Activated T-helper 1 cell treated with Interleukin-2 at 50 U/mL for 16 hours (primary cell): ENCODE measurements at places on chromosomes 3 and 15.

- no peak for DNase-seq
These were observed 187.1 kb upstream of the LPP start for GRCh38 chr3:187966636-187967406.

DNA sequence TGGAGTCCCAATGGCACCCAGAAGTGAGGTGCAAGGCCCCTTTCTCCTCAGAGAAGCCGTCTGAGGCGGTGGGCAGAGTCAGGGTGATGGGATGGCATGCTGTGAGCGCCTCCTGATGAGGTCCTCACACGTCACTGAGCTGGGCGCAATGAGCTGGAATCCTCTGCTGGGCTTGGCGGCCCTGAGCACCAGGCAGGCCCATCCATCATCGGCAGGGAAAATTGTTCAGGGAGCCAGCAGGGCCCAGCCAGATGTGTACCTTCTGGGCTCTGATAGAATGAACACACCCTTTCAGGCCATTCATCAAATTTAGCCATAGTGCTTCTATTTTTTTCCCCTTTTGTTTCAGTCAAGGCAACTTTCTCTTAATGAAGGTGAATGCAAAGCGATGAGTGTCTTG, 43.7 kb downstream of the FAM3D start:
- no peak for DNase-seq

GRCh38 chr3:101391413-101391950, 71.1 kb upstream of the IMPG2 start:
- DNase-seq, result no peak

DNA sequence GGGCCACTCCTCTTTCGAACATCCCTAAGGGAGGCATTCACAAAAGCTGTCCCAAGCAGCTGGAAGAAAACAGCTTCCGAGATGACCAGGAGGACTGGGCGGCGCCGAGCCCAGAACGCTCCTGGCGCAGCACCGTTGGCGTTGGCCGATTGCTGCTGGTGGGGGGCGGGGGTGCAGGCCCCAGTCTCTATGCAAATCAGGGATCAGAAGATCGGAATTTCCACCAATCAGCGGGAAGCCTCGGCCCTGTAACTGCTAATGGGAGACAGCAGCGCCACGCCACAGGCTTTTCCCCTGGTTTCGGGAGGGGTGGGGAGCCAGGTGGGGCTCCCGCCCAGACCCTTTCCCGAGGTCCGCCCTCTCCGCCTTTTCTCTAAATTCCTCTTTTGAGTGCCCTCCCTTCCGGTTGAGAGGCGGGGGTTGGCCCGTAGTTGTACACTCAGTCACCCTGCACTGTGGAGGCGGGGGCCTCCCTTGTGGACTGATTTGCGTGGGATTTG, 27.0 kb downstream of the HMCES start:
- no peak for DNase-seq

GRCh38 chr3:49780080-49780974, 6.0 kb downstream of the IP6K1 start:
- DNase-seq, result no peak
